AML-193 (cell line): ENCODE measurements at places on chromosomes 16 and 17.

DNA sequence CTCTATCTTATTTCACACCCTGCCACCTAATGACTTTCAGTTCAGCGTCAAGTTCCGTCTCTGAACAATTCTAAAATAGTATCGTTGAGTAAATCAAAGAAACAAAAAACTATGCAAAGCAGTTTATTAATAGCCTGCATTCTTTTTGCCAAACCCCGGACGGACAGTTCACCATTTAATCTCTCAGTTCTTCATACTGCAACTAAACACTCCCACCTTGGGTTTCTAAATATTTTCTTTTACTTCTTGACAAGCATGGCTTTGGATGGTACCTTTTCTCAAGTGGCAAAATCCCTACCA, 1.2 kb downstream of the MYH11 start:
- no peak for DNase-seq

- DNase-seq, result no peak
These were observed 10.2 kb downstream of the CFAP20 start for GRCh38 chr16:58118801-58119508.

- no peak for DNase-seq
These were observed 510.6 kb downstream of the RBFOX1 start for GRCh38 chr16:7843261-7843660.

GRCh38 chr16:3752984-3753383, 35.7 kb upstream of the TRAP1 start:
- no peak for DNase-seq
